Epithelial cell of prostate (primary cell): ENCODE measurements at places on chromosomes 7 and 10.

DNA sequence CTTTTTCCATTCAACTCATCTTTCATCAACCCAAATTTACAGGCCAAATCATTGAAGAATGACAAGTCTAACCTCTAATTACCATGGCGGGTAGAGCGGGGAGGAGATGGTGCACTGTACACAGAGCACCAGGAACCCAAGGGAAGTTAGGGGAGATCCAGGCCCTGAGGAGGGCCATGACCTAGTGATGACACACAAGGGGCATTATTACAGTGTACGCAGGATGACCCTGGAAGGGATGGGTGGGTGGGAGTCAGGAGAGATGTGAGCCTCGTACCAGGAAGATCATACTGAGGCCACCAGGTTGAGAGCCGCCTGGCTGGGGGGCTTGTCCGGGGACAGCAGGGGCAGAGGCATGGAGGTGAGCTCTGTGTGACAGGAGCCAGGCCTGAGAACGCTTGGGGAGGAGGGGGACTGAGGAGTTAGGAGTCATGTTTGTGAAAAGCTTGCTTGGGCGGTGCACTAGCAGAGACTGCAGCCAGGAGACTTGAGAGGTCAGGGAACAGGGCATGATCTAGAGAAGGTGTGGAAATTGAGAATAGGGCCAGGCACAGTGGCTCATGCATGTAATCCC, 89.5 kb upstream of the CCNY start:
- DNase-seq, result no peak

GRCh38 chr7:124836173-124836572, 70.6 kb upstream of the GPR37 start:
- DNase-seq, result no peak

DNA sequence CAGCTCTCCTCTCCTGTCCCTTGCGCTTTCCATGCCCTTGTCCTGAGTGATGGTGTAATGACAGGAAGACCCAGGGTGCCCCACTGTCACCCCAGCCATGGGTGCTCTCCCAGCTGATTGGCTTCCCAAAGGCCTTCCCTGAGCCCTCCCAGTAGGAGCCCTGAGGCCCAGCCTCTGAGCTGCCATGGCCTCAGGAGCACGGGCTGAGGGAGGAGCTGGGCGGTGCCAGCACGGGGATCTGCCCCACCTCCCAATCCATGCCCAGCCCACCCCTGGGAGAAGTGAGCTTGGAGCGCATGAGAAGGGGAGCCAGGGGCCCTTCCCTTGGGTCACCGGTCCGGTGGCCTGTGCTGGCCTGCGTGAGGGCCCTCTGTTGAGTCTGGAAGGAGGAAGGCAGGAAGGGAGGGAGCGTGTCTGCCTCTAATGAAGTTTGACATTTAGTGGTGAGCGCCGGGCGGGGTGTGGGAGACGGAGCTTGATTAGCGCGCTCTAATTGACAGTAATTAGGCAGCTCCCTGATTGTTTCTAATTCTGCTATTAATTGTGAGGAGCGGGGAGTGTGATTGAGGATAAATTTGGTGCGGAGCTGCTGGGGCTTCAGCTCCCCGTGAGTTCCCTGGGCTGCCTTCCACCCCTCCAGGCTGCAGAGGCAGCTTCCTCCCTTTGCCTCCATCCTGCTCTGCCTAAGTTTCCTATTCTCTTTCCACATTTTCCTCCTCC, 28.3 kb downstream of the GBX1 start:
- DNase-seq, result no peak

GRCh38 chr10:73054286-73054685, 42.4 kb downstream of the P4HA1 start:
- DNase-seq, result no peak

DNA sequence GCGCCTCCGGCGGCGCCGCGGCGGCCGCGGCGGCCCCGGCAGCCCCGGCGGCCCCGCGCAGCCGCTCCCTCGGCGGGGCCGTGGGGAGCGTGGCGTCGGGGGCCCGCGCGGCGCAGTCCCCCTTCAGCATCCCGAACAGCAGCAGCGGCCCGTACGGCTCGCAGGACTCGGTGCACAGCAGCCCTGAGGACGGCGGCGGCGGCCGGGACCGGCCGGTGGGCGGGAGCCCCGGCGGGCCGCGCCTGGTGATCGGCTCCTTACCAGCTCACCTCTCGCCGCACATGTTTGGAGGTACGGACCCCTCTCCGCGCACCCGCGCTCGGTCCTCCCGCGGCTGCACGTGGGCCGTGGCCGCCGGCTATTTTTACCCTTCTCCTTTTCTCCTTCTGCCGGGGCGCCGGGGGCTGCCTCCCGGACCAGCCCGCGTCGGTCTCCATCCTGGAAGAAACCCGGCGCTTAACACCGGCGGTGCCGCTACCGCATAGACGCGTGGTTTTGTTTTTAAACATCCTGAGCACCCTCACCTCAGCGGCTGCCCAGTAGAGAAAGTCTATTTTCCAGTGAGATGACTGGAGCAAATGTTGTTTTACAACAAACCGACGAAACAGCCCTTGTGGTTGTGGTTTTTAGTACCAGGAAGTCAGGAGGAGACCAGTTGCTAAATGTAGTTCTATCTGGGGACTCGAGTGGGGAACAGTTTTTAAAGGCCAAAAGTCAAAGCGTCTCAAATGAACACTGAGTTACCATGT, 1.3 kb downstream of the ZNRF2 start:
- DNase-seq, result no peak

GRCh38 chr10:92763634-92764155, 73.9 kb downstream of the HHEX start:
- no peak for DNase-seq

DNA sequence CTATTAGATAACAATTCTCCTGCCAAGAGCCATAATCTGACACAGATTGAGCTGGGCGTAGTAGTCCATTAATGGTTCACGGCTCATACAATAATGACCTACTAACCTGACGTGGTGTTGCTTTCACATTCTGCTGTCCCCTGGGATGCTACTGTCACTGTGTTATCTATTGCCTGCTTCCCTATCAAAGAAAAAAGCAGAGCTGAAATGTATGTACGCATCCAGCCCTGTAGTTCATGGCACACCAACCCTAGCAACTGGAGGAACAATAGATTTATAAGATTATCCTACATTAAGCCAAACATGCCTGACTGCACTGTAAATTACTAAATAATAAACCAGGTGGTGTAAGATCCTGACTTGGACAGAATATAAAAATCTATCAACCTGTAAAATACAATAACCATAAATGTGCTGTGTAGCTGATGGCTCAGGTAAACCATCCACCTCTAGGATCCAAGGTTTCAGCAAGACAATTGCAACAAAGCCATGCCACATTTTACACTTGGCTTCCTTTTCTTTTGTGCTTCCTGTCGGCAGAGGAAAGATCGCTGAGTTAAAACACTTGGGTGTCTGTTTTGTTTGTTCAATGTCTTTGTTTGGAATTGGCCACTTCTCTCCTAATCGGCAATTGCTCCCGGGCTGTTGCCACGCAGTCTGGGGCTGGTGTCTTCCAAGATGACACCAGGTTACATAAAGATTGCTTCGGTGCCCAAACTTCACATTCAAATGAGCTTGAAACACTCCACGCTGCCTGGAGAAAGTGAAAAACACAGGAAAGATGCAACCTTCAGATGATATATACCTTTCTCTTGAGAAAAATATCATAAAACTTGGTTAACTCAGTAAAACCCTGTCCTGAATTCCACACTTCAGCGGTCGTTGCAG, 143.9 kb upstream of the MGMT start:
- no peak for DNase-seq

DNA sequence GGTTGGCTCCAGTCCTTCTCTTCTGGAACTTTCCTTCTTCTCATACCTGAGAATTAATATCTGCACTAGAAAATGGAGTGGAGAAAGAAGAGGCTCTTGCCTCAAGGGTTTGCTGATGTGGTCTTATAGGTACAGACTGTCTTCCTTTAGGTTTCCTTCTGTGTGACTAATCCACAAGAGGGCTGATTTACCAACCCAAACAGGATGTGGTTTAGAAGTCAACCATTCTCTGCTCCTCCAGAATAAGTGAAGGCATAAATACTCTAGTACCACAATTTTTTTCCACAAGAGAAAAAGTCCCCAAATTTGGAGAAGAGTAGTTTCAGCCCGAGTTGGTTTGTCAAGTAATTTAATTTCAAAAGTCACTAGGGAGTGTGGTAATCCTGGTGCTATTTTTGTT, 85.8 kb downstream of the NRP1 start:
- DNase-seq, result peak; percentile 79

DNA sequence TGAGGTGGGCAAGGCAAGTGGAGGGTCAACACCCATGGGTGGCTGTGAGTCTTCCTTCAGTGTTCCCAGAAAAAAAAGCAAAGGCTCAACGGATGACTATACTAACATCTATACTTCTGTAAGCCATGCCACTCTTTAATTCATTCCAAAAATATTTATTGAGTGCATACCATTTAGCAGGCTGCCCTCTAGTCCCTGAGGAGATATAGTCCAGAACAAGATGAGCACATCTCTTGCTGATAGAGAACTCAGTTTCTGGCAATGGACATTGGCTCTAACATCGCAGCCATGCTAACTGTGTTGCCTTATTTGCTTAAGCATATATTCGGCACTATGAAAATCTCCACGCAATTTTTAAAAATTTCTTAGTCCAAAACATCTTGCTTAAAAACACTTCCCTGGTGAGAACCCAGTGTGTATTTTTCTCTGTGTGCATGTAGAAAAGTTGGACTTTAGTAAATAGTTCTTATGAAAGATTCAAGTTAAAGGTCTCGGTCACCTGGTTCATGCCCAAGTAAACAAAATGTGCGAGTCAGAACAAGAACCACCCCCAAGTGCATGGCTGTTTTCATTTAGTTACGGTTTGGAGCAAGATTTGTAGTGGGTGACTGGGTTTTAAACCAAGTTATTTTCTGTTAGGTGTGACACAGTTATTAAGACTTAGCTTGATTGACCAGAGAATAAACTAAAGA, 69.8 kb downstream of the MET start:
- DNase-seq, result no peak

DNA sequence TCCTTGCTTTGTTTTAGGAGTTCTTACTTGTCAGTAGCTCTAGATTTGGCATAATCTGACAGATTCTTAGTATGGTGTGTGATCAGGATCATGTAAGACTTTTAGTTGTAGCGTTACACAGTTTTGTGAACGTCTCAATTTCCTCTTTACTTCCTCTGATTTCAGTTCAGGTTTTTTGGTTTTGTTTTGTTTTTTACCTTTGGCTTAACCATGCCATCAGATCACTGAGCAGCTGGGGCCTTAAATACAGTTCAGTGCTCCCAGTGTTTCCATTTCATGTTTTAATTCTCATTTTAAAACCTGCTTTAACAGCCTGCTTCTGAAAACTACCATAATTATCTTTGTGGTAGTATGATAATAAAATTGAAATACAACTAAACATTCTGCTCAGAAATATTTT, 27.2 kb upstream of the ARMS2 start:
- DNase-seq, result no peak

DNA sequence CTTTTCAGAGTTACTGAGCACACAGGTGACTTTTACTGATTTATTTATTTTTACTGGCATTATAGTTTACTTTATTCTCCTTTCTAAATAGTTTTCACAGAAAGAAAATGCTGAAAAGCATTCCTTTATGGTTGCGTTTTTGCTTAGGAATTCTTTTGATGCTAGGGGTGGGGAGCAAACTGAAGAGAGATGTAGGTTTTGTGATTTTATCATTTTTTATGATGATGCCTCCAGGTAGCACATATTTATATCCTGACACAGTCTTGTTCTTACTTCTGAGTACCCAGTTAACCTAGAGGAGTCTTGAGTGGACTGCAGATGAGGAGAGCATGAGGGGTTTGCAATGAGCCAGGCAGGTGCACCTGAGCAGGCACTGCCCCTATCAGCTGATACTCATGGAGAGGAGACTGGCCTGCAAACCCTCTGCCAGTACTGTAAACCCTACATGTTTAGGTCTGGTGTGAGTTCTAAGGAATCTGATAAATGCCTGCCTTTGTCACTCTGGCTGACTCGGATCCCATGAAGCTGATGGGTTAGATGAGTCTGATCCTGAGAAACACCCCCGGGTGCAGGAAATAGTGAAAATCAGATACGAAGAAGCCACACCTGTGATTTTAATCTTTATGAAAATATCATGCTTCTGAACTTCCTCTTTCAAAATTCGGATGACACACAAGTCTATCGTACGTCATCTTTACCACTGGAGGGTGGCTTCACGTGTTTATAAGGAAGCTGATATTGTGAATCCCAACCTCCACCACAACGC, 302.9 kb downstream of the WDR37 start:
- DNase-seq, result peak; percentile 39

DNA sequence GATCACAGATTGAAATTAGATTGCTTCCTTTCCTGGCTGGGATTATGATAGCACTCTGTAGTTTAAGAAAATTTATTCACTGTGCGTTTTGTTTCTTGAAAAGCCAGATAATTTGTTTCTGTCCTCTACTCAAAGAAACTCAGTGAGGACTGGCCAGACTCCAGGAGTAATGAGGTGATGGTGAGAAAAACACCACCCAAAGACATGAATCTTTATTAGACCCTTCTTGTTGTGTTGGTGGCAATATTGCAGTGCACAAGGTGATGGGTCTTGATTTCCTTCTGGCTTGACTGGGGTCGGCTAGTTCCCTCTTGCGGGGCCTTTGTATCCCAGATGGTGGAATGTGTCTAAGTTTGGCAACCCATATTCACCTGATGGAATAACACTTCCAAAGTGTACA, 756.8 kb downstream of the LRMDA start:
- no peak for DNase-seq

- DNase-seq, result no peak
These were observed 33.4 kb upstream of the WASL start for GRCh38 chr7:123782071-123782798.

- no peak for DNase-seq
These were observed 493.4 kb downstream of the TNS3 start for GRCh38 chr7:47088329-47089067.

DNA sequence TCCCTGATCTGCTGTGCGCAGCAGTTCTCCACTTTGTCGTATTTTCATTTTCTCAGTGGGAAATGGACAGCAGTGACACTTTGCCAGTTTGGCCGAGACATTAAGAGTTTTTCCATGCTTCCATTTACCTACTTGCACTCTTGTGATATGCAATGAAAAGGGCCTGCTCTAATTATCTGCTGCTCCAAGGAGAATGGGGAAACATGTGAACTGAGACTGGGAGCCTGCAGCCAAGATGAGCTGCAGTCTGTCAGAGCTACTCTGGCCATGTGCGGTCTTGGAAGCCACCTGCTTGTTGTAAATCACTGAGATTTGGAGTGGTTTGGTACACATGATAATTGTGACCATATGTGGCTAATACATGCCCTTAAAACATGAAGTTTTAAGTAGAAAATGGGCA, 586.6 kb upstream of the POT1 start:
- DNase-seq, result no peak
